Stimulated activated CD8-positive, alpha-beta memory T cell treated with anti-CD3 and anti-CD28 coated beads, Interleukin-4, amount 100 ng/mL, for 4 hours (primary cell): ENCODE measurements at places on chromosomes 6 and 20.

GRCh38 chr6:35476004-35476403, 7.8 kb downstream of the RPL10A start:
- no peak for DNase-seq

DNA sequence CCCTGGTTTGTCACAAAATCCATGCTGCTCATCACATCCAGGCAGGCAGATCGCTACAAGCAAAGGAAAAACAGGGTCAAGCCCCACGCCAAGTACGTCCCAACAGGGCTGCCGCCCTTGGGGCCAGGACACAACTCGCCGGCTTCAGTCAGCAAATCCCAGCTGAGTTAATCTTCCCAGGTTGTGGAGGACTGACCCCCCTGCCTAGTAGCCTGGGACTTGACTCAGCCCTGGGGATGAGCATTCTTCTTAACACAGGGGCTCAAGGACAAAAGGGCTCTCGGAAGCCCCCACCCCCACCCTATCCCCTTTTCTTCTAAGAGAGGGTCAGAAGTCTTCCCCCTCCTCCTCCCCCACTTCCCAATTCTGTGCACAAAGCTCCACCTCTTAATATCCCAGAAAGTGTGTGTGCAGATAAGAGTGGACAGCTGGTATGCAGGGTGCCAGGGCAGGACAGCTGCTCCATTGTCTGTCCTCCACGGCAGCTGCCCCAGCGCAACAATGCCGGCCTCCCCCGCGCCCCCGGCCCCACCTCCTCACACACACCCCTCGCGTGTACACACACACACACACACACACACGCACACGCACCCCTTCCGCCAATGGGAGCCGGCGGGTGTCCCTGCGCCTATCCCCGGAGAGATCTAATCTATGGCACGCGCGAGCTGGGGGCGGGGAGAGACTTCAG, 4.5 kb downstream of the DLL1 start:
- no peak for DNase-seq

GRCh38 chr6:158219228-158219627, 51.1 kb downstream of the GTF2H5 start:
- DNase-seq = no peak

DNA sequence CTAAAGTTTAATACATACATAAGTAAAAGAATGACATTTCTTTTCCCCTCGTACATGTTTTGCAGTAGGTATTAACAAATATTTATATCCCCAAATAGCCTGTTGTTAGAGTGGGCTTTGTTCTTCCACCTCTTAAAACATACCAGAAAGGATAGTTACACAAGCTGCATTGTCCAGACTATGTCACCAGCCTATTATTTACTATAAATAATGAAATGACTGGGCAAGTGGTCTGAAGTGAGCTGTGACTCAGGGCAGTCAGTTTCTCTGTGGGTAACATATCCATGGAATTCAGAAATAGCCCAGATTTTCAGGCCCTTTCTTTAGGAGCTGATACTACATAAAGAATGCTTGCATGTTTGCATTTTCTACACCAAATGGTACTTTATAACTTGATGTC, 60.1 kb downstream of the FUT9 start:
- no peak for DNase-seq

GRCh38 chr6:151089978-151090377, 149.8 kb upstream of the AKAP12 start:
- no peak for DNase-seq
